ENCODE measurements at places on chromosomes 5 and 9.

DNA sequence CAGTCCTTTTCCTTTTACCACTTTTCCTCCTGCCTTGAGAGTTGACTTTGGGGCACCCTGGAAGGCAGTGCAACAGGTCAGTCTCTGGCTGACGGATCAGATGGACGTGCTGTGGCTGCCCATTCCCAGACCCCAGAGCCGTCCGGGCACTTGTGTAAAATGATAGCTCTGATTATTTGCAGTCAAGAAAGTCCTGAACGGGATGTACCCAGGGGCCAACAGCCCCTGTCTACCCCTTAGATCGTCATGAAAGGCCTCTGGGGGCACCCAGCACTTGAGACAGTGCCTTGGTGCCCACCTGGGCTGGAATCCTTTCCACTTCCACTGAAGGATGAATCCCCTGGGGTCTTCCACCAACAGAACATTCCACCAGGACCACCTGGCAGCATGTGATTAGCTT, 17.7 kb upstream of the ANGPTL2 start:
- no peak for DNase-seq

DNA sequence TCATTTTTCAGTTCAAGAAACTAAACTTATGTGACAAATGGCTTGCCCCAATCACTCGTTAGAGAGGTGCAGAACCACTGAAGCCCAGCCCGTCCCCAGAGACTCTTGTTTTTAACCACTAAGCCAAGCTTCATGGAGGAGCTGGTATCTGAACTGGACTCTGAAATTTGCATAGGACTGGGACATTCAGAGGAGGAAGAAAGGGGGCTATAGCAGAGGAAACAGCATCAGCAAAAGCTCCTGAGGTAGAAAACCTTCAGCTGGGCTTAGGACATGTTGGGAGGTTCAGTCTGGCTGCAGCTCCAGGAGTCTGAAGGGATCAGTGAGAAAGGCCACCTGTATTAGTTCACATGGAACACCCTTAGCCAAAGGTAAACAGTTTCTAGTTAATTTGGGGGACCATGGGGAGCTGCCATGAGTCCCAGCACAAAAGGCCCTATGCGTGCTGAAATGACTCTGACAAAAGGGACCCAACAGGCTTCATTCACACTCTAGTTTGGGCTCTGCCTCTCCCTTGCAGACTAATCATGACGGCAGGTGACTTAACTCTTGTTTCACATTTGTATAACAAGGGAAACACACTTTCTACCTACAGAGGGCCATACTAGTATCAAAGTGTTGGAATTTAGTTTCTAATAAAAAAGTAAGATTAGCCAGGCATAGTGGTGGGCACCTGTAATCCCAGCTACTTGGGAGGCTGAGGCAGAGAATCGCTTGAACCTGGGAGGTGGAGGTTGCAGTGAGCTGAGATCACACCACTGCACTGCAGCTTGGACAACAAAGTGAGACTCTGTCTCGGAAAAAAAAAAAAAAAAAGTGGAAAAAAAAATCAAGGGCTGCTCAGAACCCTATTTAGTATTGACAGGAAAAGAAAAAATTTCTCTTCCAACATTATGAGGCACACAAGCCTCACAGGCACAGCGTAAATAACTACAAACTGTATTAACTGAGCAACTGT, 10.2 kb downstream of the FBXO10 start:
- no peak for DNase-seq

GRCh38 chr5:169842699-169843098, 137.6 kb downstream of the INSYN2B start:
- DNase-seq: no peak

DNA sequence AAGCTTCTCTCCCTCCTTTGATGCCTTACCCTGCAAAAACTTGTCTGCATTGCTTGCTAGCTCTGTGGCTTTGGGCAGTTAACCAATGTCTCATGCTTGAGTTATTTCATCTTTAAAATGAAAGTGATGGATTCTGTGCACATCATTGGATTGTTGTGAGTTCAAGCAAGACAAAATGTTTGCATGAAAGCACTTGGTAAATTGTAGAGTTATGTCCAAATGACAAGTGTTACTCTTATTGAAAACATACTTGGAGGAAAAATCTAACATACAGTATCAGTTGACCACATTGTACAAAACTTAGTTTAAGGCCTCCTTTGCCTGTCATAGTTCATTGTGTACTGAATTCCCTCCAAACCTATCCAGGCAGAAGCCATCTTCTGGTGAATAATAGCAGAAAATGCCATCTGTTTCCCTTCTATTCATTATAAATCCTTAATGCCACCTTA, 30.0 kb downstream of the TGFBR1 start:
- DNase-seq: no peak
